ENCODE measurements at places on chromosomes 3 and 15. TPM values are rescaled to one million over a fixed set of nuclear protein-coding genes. Genes with fewer than 3 reads are reported as not detected.

MYZAP gene
- 0.14 TPM for total RNA-seq

GOLGA6D gene
- total RNA-seq: not detected

COLQ gene
- total RNA-seq: 3.9 TPM

CLSTN2 gene
- total RNA-seq: not detected

COL8A1 gene
- total RNA-seq: not detected

NOX5 gene
- 0.02 TPM for total RNA-seq

SEMA7A gene
- total RNA-seq: 6.8 TPM

CD200R1 gene
- total RNA-seq: 12.3 TPM

SH2D7 gene
- 0.11 TPM for total RNA-seq

DUOXA2 gene
- total RNA-seq: not detected

NTRK3 gene
- total RNA-seq: not detected

SLC22A13 gene
- total RNA-seq: 0.93 TPM

RFT1 gene
- 34.2 TPM for total RNA-seq

SOX2 gene
- not detected for total RNA-seq

TMEM108 gene
- not detected for total RNA-seq

SPINK8 gene
- not detected for total RNA-seq

CADM2 gene
- total RNA-seq: not detected

FAM227B gene
- 3.2 TPM for total RNA-seq

FAM107A gene
- not detected for total RNA-seq

PIERCE2 gene
- total RNA-seq: 0.32 TPM

GANC gene
- total RNA-seq: 36.6 TPM

ACKR2 gene
- total RNA-seq: 1.00 TPM

NR1D2 gene
- total RNA-seq: 2.3 TPM

ARPC4 gene
- total RNA-seq: 297 TPM

SCG5 gene
- 4.1 TPM for total RNA-seq

SLC6A1 gene
- not detected for total RNA-seq

RTP3 gene
- not detected for total RNA-seq

CCR2 gene
- 19.9 TPM for total RNA-seq

CASR gene
- 0.02 TPM for total RNA-seq

RPL39L gene
- 19.7 TPM for total RNA-seq

ACAD11 gene
- total RNA-seq: 10.4 TPM

GHRL gene
- 0.55 TPM for total RNA-seq

BFSP2 gene
- total RNA-seq: 1.0 TPM

HIGD2B gene
- 0.16 TPM for total RNA-seq

GAP43 gene
- not detected for total RNA-seq

DNAJA4 gene
- total RNA-seq: 39.2 TPM

MAP1A gene
- total RNA-seq: 12.7 TPM

XIRP1 gene
- 0.11 TPM for total RNA-seq

Data from T-helper 2 cell treated with Interferon-gamma antibody and Interleukin-4, amounts not matched to agents 100 ng/mL and 5 ng/mL, for 36 hours (primary cell).